CD4-positive, alpha-beta T cell treated with Interleukin-10 for 1 hour (primary cell): ENCODE measurements at places on chromosomes 2 and 18.

DNA sequence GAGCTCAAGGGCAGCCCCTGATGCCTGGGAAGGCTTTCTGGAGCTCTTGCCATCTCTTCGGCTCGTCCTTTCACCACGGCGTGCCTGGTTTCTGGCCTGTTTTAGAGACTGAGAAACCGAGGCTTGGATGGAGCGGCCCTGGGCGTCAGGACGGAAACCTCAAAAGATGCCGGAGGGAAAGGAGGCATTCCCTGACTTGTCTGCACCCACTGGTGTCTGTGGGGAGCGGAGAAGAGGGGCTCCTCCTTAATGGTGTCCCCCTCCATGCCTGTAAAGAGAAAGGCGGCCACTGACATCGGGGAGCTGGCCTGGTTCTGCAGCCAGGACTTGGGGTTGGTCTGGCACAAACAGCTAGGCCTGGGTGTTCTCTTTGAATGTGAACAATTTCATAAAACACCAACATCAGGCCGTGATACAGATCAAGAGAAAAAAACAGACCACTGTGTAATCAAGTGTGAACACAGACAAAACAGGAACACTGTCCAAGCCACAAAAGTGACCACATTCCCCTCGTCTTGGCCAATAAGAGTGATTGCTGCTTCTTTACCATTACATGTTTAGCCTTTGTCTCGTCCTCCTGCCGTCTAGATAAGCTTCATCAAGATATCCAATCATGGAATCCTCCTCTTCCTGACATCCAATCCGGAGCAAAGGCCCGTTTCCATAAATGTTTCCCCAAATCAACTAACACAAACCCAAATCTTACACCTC lies 633 bp upstream of the ILKAP start:
- no peak for DNase-seq

DNA sequence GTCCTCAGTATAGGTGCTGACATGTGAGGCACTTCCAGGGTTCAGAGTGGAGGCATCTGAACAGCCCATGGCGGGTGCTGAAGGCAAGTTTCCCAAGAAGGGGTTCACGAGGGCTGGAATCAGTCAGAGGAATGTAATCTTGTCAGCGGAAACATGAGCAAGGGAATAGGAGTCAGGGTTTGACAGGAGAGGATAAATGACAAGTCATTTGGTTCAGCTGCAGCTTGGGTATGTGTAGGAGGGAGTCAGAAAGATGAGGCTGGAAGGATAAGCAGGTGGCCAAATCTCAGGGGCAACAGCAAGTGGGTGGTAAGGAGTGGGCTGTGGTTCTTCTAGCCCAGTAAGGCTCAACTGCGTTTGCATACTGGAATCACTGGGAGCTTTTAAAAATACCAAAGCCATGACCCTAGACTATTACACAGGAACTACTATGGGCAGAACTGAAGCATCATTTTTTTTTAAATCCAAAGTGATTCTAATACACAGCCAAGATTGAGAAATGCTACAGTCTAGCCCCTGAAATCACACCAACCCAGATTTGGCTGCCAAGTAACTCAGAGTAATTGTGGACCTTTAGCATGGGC lies 41.8 kb upstream of the NAB1 start:
- DNase-seq, result no peak

DNA sequence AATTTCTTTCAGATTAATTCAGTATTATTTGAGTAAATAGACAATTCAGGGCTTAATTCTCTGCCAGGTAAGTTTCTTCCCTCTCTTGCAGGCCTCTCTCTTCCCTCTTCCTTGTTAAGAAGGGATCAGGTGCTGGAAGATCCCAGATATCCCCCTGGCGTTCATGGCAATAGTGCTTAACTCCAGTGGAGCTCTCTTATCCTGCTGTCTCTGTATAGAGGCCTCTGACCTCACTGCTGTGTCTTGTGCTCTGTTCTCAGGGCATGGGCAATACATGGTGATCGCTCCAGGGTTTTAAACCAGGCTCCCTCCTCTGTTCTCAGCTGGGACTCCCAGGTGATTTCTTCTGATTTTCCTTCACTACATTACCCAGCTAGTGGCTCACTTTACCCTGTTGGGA lies 226.8 kb downstream of the MC4R start:
- DNase-seq, result no peak

GRCh38 chr2:222318712-222319585 lies 20.2 kb upstream of the PAX3 start:
- DNase-seq, result peak; percentile 46
